CMK (cell line): ENCODE measurements at places on chromosomes 13 and 19.

GRCh38 chr19:33805840-33806433 is 9.3 kb downstream of the KCTD15 start:
- DNase-seq: no peak

DNA sequence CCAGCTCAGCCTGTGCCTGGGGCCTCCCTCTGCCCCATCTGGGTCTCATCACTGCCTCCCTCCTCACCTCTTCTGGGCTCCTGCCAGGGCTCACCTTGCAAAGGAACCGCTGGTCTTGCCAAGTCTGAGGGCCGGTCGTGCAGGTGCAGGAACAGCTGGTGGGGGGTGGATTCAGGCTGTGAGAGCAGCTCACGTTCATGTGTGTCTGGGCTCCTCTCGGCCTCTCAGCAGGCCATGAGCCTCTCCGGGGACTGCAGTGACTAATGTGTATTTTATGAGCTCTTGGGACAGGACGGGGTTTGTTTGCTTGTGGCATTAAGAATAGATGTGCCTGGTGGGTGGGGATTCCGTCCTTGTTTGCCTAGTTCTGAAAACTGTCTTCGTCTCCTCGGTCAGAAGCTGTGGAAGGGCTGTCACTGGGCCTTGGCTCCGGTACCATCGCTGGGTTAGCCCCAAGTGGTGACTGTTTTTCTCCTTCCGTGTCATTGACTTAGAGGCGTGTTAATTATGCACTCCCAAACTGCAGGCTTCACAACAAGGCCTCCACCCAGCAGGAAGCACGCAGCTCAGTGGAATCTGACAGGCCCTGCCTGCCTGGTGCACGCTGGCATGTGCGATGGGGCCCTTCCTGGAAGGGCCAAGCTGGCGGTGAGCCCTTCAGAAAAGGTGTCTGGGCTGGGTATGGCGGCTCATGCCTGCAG is 77.6 kb downstream of the KDM4B start:
- DNase-seq: no peak

DNA sequence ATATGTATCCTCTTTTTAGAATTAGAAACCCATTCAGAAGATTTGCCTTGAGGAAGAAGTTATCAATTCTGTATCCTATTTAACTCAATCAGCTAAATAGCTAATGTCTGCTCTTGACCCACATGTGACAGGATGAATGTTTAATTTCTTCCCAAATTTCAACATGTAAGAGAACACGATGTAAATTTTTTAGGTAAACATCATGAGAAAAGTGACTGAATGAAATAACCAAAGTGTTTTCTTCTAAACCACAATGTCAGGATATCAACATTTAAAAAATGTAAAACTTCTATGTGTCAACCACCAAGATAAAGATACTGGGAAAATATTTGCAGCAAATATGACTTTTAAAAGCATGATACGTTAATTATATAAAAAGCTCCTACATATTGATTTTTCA is 302.4 kb downstream of the DCT start:
- no peak for DNase-seq

DNA sequence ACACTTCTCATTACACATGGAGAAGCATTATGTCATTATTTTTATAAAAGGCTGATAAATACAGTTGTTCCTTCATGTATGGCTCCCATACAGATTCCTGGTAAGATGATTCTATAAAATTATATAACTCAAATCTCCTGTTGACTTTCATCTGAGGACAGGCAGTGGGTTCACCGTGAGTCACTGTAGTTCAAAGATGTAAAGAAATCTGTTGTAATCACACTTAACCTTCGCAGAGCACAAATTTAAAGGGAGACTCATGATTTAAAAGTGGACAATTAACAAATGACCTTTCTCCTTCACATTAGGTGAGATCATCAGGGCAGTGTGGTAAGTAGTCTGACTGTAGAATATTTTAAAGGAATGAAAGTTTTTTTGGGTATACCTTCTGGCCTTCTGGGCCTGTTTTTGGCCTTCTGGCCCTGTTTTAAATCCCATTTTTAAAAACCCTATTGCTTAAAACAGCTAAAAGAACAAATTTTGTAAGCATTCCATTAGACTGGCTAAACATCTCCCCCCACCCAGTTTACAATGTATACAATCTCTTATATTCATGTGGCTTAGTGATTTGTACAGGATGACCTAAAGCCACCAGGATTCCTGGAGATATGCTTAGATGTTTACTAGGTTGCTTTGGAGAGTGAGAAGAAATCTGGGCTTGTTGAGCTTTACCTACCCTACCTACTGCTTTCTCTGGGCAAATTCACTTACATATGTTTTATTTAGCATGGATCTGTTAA is 171.2 kb downstream of the ITGBL1 start:
- DNase-seq: no peak

DNA sequence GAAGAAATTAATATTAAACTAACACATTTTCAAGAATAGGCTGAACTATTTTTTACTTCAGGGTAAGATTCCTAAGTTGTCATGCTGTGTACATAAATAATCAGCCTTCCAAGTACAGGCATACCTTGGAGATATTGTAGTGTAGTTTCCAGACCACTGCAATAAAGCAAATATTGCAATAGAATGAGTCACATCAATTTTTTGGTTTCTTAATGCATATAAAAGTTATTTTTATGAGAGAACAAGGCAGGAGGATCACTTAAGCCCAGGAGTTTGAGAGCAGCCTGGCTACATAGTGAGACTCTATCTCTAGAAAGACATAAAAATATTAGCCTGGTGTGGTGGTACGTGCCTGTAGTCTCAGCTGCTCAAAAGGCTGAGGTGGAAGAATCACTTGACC is 511.5 kb downstream of the UQCRFS1 start:
- no peak for DNase-seq

GRCh38 chr19:5719274-5719960 is 529 bp downstream of the LONP1 start:
- no peak for DNase-seq

DNA sequence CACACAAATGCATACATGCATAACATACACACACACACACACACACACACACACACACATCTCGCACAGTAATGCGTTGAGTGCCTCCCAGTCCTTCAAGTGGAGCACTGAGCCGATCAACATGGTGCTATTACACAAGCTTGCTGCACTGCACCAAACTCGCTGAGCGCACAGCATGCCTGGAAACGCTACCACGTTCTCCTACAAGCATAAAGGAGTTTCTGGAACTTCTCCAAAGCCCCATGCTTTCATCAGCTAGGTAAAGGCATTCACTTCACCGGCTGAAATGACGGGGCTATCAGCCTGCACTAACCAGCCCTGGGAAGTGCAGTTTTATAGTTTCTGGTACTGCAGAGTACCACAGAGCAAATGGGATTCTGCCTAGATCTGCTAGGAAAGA is 92.7 kb downstream of the FGF14 start:
- no peak for DNase-seq

DNA sequence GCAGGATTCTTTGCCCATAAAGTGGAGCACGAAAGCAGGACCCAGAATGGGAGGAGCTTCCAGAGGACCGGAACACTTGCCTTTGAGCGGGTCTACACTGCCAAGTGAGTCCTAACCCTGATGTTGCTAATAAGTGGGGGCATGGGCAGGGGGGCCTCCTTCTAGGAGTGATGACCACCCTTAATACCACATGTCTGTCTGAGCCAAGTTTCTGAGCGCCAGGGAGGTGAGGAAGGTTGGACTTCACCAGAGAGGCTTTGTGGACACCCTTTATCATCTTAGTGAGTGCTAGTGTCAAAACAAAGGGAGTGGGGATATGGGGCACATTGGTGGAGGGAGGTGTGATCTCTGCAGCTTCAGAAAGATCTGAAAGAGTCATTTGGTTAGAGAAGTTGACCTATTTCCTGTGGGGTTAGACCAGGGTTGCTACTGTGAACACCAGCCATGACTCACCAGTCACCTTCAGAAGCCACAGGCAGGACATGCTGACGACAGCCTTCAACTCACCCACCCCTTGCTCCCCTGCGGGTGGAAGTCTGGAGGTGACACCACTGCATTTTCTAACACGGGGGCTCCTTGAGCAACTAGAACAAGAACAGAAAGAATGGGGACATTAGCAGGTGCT is 8.8 kb downstream of the ALOX5AP start:
- no peak for DNase-seq

- no peak for DNase-seq
Measured at GRCh38 chr19:44111910-44112463, 1.2 kb upstream of the ZNF225 start.

- DNase-seq: no peak
Measured at GRCh38 chr19:18869781-18870530, 26.0 kb downstream of the CERS1 start.

DNA sequence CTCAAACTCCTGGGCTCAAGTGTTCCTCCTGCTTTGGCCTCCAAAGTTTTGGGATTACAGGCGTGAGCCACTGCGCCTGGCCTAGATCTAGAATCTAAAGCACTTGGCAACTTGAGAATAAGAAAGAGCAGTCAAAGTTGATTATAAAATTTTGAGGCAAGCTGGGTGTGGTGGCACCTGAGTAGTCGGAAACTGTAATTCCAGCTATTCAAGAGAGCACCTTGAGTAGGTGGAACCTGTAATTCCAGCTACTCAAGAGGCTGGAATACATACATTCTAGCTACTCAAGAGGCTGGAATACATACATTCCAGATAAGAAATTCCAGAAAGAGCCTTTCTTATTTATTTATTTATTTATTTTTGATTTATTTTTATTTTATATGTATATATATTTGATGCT is 8.3 kb upstream of the NAA16 start:
- DNase-seq: no peak

GRCh38 chr19:4130744-4131438 is 7.0 kb upstream of the MAP2K2 start:
- DNase-seq: no peak

DNA sequence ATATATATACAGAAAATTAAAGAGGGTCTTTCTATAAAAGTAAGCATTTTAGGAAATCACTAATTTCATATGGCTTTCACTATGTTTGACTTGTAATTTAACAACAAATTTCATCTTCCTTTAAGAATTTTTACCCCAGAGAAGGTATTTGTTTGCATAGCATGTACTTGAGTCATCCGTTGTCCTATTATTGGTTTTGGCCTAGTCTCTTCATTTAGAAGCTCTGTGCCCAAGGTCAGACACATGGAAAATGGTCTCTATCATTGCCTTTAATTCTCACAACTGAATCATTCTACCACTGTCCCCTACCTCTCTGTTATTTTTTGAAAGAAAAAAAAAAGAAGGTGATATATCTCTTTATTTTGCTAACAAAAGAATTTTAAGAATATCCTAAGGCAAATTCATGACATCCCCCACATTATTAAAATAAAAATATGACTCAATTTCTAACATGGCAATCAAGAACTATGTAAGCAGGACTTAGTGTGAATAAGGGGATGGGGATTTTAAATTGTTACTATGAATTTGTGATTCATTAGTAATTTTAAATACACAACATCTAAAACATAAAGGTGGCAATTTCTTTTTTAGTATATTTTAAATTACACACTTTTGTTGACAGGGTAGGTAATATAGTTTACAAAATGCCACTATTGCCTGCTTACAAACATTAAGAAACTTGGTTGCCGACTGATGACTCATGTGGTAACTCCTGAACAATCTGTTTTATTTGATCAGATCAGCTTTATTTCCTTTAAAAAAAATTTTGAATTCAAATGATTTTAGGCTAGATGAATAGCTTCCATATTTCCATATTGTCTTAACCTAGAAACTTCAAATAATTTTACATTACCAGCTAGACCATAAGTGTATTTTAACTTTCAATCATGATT is 13.9 kb downstream of the SLITRK5 start:
- no peak for DNase-seq

GRCh38 chr13:83914368-83914767 is 32.1 kb upstream of the SLITRK1 start:
- DNase-seq: no peak

DNA sequence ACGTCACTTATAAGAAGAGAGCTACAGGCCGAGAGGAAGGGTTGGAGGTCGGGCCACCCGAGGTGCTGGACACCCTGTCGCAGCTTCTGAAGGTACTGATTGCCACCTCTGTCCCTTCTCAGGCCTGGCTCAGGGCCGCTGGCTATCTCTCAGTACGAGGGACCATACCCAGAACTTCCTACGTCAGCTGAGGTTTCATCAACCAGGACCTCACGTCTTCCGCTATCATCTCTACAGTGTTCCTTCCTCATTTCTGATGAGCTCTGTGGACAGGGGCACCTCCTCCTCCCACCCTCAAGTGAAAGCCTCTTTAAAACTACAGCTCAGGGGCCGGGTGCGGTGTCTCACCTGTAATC is 58.2 kb upstream of the USE1 start:
- DNase-seq: no peak

- DNase-seq: no peak
Measured at GRCh38 chr13:89980896-89981295, 1366.6 kb upstream of the MIR17HG start.

DNA sequence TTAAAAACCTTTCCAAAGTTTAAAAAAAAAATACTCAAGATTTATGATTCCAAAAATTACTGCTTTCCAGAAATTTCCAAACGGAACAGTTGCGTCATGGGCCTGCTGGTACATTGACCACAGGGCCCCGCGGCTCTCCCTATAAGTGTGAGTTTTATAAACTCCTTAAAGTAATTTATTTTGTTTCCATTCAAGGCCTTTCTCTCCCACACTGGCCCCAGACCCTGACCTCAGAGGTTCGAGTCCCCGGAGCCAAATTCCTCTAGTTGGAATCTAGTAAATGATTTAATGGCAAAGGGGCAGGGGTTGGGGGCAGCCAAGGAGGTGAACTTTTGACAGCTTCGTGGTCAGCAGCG is 97.5 kb downstream of the INSR start:
- no peak for DNase-seq

DNA sequence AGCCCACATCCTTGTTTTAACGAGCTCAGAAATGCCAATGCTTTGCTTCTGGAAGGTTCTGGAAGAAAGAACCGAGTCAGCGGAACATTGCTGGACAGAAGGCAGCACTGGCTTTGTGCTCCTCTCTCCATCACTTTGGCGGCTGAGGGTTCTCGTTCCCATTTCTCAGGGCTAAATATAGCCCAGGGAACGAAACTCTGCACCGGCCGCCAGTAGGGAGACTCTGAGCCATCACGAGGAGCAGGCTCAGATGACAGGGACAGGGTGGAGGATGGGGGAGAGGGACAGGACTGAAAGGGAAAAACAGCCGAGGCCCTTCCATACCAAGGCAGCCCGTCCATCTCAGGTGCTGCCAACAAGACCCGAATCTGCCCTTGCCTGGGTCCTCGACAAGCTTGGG is 166.4 kb downstream of the CACNA1A start:
- no peak for DNase-seq

DNA sequence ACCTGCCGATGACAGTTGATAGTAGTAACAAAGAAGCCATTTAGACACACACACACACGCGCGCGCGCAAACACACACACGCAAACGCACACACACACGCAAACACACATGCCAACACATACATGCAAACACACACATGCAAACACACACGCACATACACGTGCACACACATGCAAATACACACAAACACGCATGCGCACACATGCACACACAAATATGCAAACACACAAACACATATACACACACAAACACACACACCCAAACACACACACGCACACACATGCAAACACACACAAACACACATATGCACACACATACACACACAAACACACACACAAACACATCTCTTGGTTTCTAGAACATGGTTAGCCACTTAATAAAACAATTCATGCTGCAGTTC is 50.1 kb downstream of the ZNF557 start:
- DNase-seq: no peak
